ENCODE measurements at places on chromosomes 5 and 9.

GRCh38 chr5:150081541-150082283, 4.6 kb downstream of the CSF1R start:
- peaks cover 7% of the 10 kb centered on the region for H3K36me3 ChIP-seq
- peak overlapping the region; percentile 27 for H3K4me3 ChIP-seq
- no peaks in the 10 kb centered on the region for H3K27me3 ChIP-seq
- no peak overlapping the region for H3K27ac ChIP-seq
- DNase-seq = peak; percentile 90

DNA sequence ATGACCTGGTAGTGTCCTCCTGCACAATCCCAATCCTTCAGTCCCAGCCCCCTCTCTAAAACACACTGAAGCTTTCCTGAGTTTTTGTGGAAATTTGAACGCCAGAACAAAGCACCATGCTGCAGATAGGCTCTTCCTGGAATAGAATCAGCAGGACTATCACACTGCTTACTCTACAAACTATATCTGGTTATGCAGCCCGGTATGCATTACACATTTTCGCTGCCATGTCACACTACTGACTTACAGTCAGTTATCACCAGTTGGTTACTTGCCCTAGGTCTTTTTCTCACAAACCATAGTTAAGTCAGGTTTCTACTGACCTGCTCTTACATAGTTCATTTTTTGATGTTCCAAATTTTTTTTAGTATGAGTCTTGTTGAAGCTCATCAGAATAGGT, 24.9 kb downstream of the PLCXD3 start:
- no peaks in the 10 kb centered on the region for H3K36me3 ChIP-seq
- no peaks in the 10 kb centered on the region for H3K27me3 ChIP-seq
- H3K27ac ChIP-seq = no peak overlapping the region
- H3K4me3 ChIP-seq = no peak overlapping the region
- no peaks in the 10 kb centered on the region for H3K4me1 ChIP-seq

GRCh38 chr9:16345902-16346301, 524.6 kb downstream of the BNC2 start:
- H3K27me3 ChIP-seq = no peaks in the 10 kb centered on the region
- no peaks in the 10 kb centered on the region for H3K36me3 ChIP-seq
- H3K27ac ChIP-seq = no peak overlapping the region

DNA sequence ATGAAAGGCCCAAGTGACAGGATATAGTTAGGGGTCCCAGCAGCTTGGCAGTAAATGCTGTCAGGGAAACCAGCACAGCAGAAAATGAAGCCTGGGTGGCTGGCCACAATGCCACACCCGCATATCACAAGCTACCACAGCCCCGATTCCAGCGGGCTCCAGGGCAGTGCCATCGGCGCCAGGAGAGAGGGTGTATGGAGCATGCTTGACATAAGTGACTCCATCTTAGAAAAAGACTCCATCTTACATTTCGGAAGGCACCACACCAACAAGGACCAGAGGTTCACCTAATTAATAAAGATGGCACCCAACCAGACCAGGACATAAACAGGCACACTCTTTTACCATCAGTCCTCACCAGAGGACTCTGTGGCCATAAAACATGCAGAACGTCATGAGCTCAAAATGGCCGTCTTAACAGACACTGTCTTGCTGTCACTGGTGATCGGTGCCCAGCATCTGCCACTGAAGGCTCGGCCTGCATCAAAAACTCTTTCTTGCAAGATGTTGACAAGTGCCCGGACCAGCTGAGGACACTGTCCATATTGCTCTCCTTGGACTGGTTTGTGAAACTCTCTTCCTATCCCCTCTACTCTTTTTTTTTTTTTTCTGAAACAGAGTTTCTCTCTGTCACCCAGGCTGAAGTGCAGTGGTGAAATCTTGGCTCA, 67.4 kb upstream of the SPIN1 start:
- H3K27ac ChIP-seq = no peak overlapping the region
- H3K4me1 ChIP-seq = no peaks in the 10 kb centered on the region
- no peak for DNase-seq
- no peaks in the 10 kb centered on the region for H3K27me3 ChIP-seq

- peak; percentile 71 for DNase-seq
- peaks cover 70% of the 10 kb centered on the region for H3K4me1 ChIP-seq
- H3K4me3 ChIP-seq = no peak overlapping the region
- H3K27me3 ChIP-seq = no peaks in the 10 kb centered on the region
Observed at GRCh38 chr9:134360180-134360759, 34.0 kb downstream of the RXRA start.

DNA sequence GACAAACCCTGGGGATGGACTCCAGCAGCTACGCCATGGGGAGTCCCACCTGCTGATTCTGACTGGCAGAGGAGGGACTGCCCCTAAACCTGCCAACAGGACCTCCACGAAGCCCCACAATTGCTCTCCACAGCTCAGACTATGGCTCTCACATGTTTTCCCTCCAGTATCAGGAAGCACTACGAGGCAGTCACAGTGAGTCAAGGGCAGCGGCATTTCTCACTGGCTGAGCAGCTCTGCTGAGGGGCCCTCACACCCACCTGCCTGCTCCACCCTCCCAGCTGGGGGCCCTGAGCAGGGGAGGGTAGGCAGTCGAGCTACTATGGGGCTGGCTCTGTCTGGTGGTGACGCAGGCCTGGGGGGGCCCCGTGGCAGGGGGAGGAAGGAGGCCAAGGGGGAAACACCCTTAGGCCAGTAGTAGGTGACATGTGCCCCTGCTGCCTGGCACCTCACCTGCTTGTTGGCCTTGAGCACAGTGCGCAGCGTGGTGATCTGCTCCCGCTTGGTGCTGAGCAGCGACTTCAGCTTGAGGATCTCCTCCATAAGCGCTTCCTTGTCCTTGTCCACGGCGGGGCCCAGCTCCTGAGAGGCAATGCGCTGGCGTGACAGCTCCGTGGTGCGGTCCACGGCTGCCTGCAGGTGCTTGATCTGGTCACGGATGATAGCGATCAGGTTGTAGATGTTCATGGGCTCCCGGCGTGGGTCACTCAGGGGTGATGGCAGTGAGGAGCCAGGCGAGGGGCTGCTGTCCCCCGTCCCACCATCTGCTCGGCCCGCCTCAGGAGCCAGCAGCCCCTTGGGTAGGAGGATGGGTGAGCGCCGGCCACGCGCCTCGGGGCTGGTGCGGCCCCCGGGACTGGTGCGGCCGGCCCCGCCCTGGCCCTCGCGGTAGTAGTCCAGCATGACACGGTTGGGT, 46.3 kb downstream of the BICD2 start:
- peaks cover 94% of the 10 kb centered on the region for H3K36me3 ChIP-seq
- no peaks in the 10 kb centered on the region for H3K27me3 ChIP-seq
- peak; percentile 42 for DNase-seq

- no peaks in the 10 kb centered on the region for H3K4me1 ChIP-seq
- DNase-seq = no peak
- H3K4me3 ChIP-seq = no peak overlapping the region
- no peaks in the 10 kb centered on the region for H3K27me3 ChIP-seq
- H3K27ac ChIP-seq = no peak overlapping the region
Observed at GRCh38 chr5:159961176-159962160, 45.2 kb downstream of the ADRA1B start.

DNA sequence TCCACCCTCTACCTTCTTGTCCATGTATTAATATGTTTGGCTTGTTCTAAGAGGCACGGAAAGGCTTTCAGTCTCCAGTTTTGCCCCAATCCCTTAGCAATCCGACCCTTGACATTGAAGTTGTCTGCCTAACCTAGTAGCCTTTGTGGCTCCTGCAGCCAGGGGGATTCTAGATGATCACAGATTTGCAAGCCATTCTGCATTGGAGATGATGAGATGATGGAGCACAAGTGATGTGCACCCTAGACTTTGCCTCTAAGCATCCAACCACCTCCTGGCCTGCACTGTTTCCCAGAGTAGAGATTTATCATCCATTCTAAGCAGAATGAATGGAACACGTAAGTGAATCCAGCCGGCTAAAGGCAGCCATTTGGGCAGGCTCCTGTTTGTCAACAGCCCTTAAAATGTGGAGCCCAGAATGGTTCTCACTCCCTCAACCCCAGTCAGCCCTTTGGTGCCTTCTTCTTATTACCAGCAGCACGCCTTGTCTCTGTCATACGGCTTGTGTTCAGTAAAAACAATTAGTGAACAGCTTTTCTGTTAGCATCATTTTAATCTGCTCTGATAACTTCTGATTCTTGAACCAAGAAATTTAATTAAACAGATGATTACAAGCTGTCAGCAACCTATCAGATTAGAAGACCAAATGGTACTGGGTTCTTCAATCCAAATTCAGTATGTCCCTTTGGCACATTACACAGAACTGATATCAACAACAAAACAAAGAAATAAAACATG, 5.7 kb upstream of the TRAF1 start:
- no peak overlapping the region for H3K4me3 ChIP-seq
- no peak for DNase-seq
- H3K27ac ChIP-seq = peak overlapping the region; percentile 80
- H3K4me1 ChIP-seq = peaks cover 80% of the 10 kb centered on the region
- H3K27me3 ChIP-seq = no peaks in the 10 kb centered on the region
- no peaks in the 10 kb centered on the region for H3K36me3 ChIP-seq

DNA sequence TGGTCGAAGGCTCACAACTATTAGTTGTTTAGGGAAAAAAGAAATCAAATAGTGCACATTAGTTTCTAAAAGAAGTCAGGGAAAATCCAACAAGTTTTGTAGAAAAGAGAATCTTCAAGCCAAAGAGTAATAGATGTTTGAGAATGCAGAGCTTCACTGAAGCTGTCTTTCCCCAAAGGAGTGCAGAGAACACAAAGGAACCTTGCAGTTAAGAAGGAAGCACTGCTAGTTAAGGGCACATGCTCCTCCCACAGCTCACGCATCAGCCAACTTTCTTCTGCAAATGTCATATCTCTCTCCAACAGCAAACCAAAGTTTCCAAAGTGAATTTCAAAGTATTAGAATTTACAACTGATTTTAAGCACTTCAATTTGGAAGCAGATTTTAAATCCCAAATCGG, 116.4 kb upstream of the FST start:
- DNase-seq = no peak
- H3K36me3 ChIP-seq = no peaks in the 10 kb centered on the region
- no peaks in the 10 kb centered on the region for H3K4me1 ChIP-seq

Measured in lower lobe of right lung (tissue), 2 donors.